ENCODE measurements at places on chromosomes 7 and 10. TPM values are rescaled to one million over a fixed set of nuclear protein-coding genes. Genes with fewer than 3 reads are reported as not detected.

GRCh38 chr7:122692769-122693309 is 6.1 kb downstream of the RNF133 start:
- no peaks in the 10 kb centered on the region for H3K36me3 ChIP-seq
- H3K4me1 ChIP-seq: no peaks in the 10 kb centered on the region
- no peak overlapping the region for H3K4me3 ChIP-seq
- H3K27me3 ChIP-seq: no peaks in the 10 kb centered on the region

GRCh38 chr7:91570560-91570959 is 306.3 kb downstream of the FZD1 start:
- H3K4me3 ChIP-seq: no peak overlapping the region
- no peak overlapping the region for H3K27ac ChIP-seq
- no peaks in the 10 kb centered on the region for H3K4me1 ChIP-seq
- H3K27me3 ChIP-seq: no peaks in the 10 kb centered on the region
- DNase-seq: no peak
- H3K36me3 ChIP-seq: no peaks in the 10 kb centered on the region

GRCh38 chr10:92846854-92847201 is 1.5 kb upstream of the EXOC6 start:
- no peaks in the 10 kb centered on the region for H3K36me3 ChIP-seq
- H3K4me3 ChIP-seq: no peak overlapping the region
- H3K4me1 ChIP-seq: peaks cover 19% of the 10 kb centered on the region
- H3K27me3 ChIP-seq: no peaks in the 10 kb centered on the region
- H3K27ac ChIP-seq: no peak overlapping the region

- no peak overlapping the region for H3K4me3 ChIP-seq
- no peaks in the 10 kb centered on the region for H3K27me3 ChIP-seq
Measured at GRCh38 chr7:143988976-143989745, 11.0 kb upstream of the OR6B1 start.

- no peaks in the 10 kb centered on the region for H3K36me3 ChIP-seq
- DNase-seq: no peak
- no peaks in the 10 kb centered on the region for H3K27me3 ChIP-seq
- H3K27ac ChIP-seq: no peak overlapping the region
Measured at GRCh38 chr10:113359655-113360054, 193.2 kb upstream of the HABP2 start.

- H3K27ac ChIP-seq: no peak overlapping the region
- no peak for DNase-seq
- H3K27me3 ChIP-seq: no peaks in the 10 kb centered on the region
- no peaks in the 10 kb centered on the region for H3K36me3 ChIP-seq
Measured at GRCh38 chr10:103783681-103784080, 71.7 kb downstream of the SH3PXD2A start.

- H3K36me3 ChIP-seq: no peaks in the 10 kb centered on the region
- H3K4me1 ChIP-seq: no peaks in the 10 kb centered on the region
- no peak overlapping the region for H3K4me3 ChIP-seq
Measured at GRCh38 chr7:96931891-96932290, 73.5 kb upstream of the DLX6 start.

Gene OR2A7
- total RNA-seq: 4.5 TPM

Gene LIPJ
- total RNA-seq: 0.32 TPM

Gene HOXA7
- total RNA-seq: not detected
